Spinal cord (tissue), 10 donors: ENCODE measurements at places on chromosomes 7 and 10.

GRCh38 chr10:329361-330099 is 194.3 kb downstream of the ZMYND11 start:
- H3K27ac ChIP-seq, result no peak overlapping the region
- H3K36me3 ChIP-seq, result peaks cover 32% of the 10 kb centered on the region
- no peak overlapping the region for H3K4me3 ChIP-seq
- H3K27me3 ChIP-seq, result no peaks in the 10 kb centered on the region
- H3K4me1 ChIP-seq, result peaks cover 5% of the 10 kb centered on the region

GRCh38 chr7:135375908-135376699 is 133.8 kb downstream of the CNOT4 start:
- H3K27ac ChIP-seq, result no peak overlapping the region
- H3K27me3 ChIP-seq, result no peaks in the 10 kb centered on the region
- no peaks in the 10 kb centered on the region for H3K4me1 ChIP-seq
- no peak for DNase-seq
- H3K4me3 ChIP-seq, result no peak overlapping the region
- peaks cover 3% of the 10 kb centered on the region for H3K36me3 ChIP-seq

- H3K36me3 ChIP-seq, result peaks cover 2% of the 10 kb centered on the region
- peaks cover 62% of the 10 kb centered on the region for H3K4me1 ChIP-seq
- H3K4me3 ChIP-seq, result no peak overlapping the region
- no peak for DNase-seq
- no peak overlapping the region for H3K27ac ChIP-seq
Measured at GRCh38 chr10:85919491-85920021, 447.0 kb downstream of the GRID1 start.

DNA sequence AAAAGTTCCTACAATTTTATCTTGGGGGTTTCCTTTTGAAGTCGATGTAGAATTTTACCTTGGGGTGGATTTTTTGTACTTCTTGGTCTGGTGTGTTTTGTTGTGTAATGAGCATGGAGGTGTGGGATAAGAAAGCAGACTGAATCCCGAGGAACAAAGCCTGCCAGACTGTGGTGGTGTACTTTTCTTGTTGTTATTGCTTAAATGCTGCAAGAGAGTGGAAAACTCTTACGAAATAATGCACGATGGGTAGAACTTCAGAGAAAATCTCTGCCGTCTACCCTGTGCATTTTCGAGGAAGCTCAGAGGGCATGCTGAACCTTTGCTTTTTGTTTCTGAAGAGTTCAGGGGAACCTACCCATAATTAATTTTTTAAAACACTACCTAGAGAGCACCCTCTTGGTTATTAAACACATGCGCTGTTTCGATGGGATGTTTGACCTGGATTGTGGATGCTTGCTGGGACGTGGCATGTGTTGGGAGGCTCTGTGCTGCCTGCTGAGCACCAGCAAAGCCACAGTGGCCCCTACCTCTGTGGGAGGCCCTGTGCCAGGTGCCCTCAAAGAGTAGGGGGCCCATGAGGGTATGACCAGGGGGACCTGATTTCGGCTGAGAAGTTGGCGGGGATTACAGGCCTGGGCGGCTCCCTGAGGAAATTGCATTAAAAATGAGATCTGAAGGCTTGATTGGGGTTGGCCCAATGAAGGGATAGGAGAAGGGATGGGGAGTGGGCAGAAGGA is 94.1 kb downstream of the TCF7L2 start:
- H3K36me3 ChIP-seq, result peaks cover 7% of the 10 kb centered on the region
- H3K4me3 ChIP-seq, result no peak overlapping the region
- peaks cover 35% of the 10 kb centered on the region for H3K4me1 ChIP-seq
- H3K27ac ChIP-seq, result no peak overlapping the region

DNA sequence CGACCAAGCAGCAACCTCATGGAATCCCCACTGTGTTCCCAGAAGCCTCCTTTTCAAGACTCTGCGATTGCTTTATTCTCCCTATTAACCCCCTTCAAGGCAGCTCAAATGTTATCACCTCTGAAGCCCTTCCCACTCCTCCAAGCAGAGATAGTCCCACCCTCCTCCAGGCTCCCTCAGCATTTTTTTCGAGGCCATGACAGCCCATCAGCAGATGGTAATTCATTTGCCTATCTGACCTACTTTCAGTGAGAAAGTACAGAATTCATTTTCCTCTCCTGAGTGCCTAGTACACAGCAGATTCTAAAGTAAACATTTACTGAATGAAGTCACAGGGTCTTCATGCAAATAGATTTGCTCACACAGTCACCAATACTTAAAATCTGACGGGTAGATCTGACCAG is 47.8 kb downstream of the HERPUD2 start:
- H3K36me3 ChIP-seq, result peaks cover 9% of the 10 kb centered on the region
- H3K4me1 ChIP-seq, result no peaks in the 10 kb centered on the region
- H3K27ac ChIP-seq, result peak overlapping the region; percentile 40
- peak; percentile 33 for DNase-seq
- no peak overlapping the region for H3K4me3 ChIP-seq

- no peaks in the 10 kb centered on the region for H3K36me3 ChIP-seq
- H3K4me3 ChIP-seq, result no peak overlapping the region
- H3K27ac ChIP-seq, result no peak overlapping the region
- H3K27me3 ChIP-seq, result no peaks in the 10 kb centered on the region
Measured at GRCh38 chr7:8362723-8363369, 70.6 kb upstream of the NXPH1 start.

DNA sequence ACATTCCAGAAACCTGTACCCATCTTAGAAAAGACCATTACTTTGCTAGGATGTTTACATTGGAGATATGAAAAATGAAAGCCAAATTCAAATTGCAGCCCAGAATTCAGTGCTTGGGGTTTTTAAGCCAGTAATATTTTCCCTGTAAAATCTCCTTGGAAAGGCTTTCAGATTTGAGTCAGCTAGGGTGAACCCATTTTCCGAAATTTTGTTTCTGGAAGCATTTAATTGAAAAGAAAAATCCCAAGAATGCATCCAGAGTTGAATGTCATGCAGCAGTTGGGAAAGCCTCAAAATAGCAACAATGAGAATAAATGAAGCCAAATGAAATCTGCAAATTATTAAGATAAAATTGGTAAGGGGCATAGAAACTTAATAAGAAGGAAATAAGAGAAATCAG is 106.4 kb downstream of the BMPER start:
- H3K27ac ChIP-seq, result no peak overlapping the region
- H3K4me1 ChIP-seq, result no peaks in the 10 kb centered on the region
- H3K27me3 ChIP-seq, result no peaks in the 10 kb centered on the region
- no peak overlapping the region for H3K4me3 ChIP-seq
- no peak for DNase-seq

- H3K27ac ChIP-seq, result no peak overlapping the region
- H3K27me3 ChIP-seq, result no peaks in the 10 kb centered on the region
- H3K4me1 ChIP-seq, result no peaks in the 10 kb centered on the region
- H3K36me3 ChIP-seq, result no peaks in the 10 kb centered on the region
- H3K4me3 ChIP-seq, result no peak overlapping the region
- DNase-seq, result no peak
Measured at GRCh38 chr10:20962165-20962564, 65.1 kb upstream of the NEBL start.

- no peaks in the 10 kb centered on the region for H3K36me3 ChIP-seq
- peak overlapping the region; percentile 30 for H3K27ac ChIP-seq
- H3K27me3 ChIP-seq, result peaks cover 1% of the 10 kb centered on the region
- DNase-seq, result no peak
- no peak overlapping the region for H3K4me3 ChIP-seq
Measured at GRCh38 chr10:15461353-15462108, 90.4 kb upstream of the FAM171A1 start.

DNA sequence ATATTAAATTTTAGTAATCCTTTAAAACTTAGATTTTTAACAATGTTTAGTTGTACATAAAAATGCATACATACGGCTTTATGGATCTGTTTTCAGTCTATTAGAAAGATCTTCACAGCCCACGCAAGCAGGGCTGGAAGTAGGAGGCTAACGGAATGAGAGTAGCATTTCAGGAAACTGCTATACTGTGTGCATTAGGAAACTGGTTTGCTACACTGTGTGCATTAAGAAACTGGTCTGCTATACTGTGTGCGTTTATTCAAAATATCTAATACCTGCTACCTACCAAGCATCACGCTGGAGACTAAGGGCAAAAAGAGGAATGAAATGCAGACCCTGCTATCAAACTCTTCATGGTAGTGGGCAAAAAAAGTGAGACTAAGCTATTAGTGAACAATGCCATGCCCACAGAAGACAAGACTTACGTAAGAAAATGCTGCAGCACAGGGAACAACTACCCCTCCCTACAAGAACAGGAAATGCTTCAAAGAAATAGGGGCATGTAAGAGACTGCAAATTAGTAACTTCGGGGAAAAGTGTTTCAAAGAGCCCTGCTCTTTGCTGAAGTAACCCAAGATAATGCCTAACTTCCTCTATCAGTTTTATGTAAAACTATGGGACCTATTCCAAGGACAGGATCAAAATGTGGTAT is 11.3 kb downstream of the RAB11FIP2 start:
- H3K36me3 ChIP-seq, result no peaks in the 10 kb centered on the region
- H3K27ac ChIP-seq, result no peak overlapping the region
- H3K27me3 ChIP-seq, result no peaks in the 10 kb centered on the region
- DNase-seq, result no peak
- H3K4me3 ChIP-seq, result no peak overlapping the region

DNA sequence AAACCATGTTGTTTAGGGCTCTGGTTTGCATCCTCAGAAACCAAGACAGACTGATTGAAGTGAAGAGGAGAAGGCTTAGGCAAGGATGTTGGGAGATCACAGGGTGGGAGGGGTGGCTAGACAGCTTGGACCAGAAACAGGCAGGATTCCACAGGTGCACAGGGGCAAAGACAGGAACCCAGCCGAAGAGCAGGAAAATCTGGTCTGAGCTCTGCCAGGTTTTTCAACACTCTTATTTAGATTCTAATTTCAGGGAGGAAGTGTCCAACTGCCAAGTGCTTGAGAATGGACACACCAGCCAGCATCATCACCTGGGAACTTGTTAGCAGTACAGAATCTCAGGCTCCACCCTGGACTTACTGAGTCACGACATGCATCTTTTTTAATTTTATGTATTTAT is 93.8 kb downstream of the MARCHF5 start:
- H3K4me1 ChIP-seq, result no peaks in the 10 kb centered on the region
- H3K36me3 ChIP-seq, result no peaks in the 10 kb centered on the region
- DNase-seq, result no peak
- no peaks in the 10 kb centered on the region for H3K27me3 ChIP-seq
- H3K27ac ChIP-seq, result no peak overlapping the region

DNA sequence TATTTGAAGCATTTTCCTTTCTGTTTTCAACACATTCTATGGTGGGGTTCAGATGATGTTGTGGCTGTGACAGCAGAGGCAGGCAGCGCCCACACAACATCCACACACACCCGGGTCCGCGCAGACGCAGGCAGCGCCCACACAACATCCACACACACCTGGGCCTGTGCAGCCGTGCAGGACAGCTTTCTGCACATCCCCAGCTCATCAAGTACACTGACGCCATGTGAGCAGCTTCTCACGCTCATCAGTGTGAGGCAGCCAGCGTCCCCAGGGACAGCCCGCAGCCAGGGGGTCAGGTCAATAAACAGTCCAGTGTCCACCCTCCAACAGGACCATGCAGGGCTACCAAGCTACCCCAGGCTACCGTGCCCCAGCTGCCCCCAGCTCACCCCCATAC is 272.8 kb upstream of the TCERG1L start:
- no peak overlapping the region for H3K4me3 ChIP-seq
- no peak for DNase-seq
- no peaks in the 10 kb centered on the region for H3K27me3 ChIP-seq
- H3K36me3 ChIP-seq, result no peaks in the 10 kb centered on the region

GRCh38 chr7:132472463-132473120 is 103.7 kb downstream of the PLXNA4 start:
- H3K27me3 ChIP-seq, result no peaks in the 10 kb centered on the region
- H3K4me1 ChIP-seq, result peaks cover 25% of the 10 kb centered on the region
- peak; percentile 57 for DNase-seq
- H3K4me3 ChIP-seq, result no peak overlapping the region
- no peaks in the 10 kb centered on the region for H3K36me3 ChIP-seq
- H3K27ac ChIP-seq, result peak overlapping the region; percentile 22

DNA sequence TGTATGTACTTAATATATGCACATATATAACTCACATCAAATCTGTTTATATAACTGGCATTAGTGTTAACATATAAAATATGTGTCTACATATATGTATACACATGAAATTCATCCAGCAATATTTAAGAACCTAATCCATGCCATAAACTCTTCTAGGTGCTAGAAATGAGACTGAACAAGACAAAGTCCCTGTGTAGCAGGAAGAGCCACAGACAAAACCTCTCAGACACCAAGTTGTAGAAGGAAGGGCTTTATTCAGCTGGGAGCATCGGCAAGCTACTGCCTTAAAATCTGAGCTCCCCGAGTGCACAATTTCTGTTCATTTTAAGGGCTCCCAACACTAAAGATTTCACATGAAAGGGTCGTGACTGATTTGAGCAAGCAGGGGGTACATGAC is 52.5 kb downstream of the CRPPA start:
- H3K36me3 ChIP-seq, result no peaks in the 10 kb centered on the region
- H3K4me1 ChIP-seq, result no peaks in the 10 kb centered on the region
- H3K27me3 ChIP-seq, result no peaks in the 10 kb centered on the region
- H3K27ac ChIP-seq, result no peak overlapping the region
- no peak for DNase-seq

GRCh38 chr7:24212073-24212472 is 71.9 kb upstream of the NPY start:
- no peaks in the 10 kb centered on the region for H3K36me3 ChIP-seq
- no peaks in the 10 kb centered on the region for H3K27me3 ChIP-seq
- H3K27ac ChIP-seq, result no peak overlapping the region
- no peak for DNase-seq

DNA sequence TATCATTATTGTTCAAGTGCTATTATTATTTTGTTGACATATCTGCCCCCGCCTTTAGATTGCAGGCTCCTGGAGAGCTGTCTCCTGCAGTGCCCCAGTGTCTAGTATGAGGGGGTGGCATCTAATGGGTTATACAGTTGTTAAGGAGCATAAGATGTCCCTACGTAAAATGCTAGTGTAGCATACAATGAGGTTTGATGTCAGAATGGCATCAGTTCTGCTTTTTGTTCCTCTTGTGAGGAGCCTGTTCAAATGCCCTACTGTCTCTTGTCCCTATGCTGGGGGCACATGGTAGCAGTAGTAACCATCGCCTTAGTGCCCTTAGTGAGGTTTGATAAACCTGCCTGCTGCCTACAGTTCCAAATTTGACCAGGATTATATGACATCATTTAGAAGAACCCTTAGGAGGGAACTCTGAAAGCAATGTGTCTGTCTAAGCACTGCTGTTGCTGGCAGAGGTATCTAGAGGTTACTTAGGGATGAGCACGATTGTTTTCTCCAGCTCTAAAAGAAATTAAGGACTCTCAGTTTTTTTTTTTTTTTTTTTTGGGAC is 9.7 kb downstream of the CREM start:
- DNase-seq, result no peak
- no peaks in the 10 kb centered on the region for H3K4me1 ChIP-seq
- no peaks in the 10 kb centered on the region for H3K27me3 ChIP-seq
- no peak overlapping the region for H3K27ac ChIP-seq
- H3K4me3 ChIP-seq, result no peak overlapping the region

GRCh38 chr7:148693651-148694050 is 5.1 kb upstream of the CUL1 start:
- H3K36me3 ChIP-seq, result no peaks in the 10 kb centered on the region
- H3K27me3 ChIP-seq, result no peaks in the 10 kb centered on the region
- no peak overlapping the region for H3K27ac ChIP-seq
- no peak for DNase-seq
